ENCODE measurements at places on chromosomes 3 and 15. TPM values are rescaled to one million over a fixed set of nuclear protein-coding genes. Genes with fewer than 3 reads are reported as not detected.
A peak's percentile ranks its signal among the peaks of the same experiment; 100 is the strongest.

DNA sequence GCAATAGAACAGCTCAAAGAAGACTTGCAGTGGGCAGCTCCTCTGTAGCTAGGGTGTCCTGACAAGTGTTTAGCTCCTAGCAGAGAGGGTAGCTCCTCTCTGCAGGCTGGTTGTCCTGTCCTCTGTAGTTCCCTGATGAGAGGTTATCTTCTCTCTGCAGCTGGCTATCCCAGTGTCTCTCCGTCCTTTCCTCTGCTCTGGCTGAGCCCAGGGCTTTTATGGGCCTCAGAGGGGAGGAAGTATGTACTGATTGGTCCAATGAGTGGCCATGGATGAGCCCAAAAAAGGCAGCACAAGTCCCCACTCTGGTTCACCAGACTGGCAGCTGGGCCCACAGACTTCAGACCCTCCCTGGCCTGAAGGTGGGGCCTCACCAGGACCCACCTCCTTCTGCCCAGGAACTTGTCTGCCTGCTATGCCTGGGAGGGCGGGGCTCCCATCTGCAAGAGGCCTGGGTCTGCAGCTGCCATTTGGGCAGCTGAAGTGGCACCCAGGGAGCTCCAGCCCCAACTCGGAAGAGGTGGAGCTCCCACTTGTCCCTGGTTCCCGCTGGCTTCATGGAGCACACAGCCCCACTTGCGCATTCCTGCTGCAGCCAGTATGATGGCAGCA, 27.2 kb upstream of the MEX3B start:
- no peaks in the 10 kb centered on the region for H3K4me1 ChIP-seq
- H3K4me3 ChIP-seq: no peak overlapping the region
- no peak overlapping the region for H3K27ac ChIP-seq
- no peak for DNase-seq
- peaks cover 2% of the 10 kb centered on the region for H3K27me3 ChIP-seq

DNA sequence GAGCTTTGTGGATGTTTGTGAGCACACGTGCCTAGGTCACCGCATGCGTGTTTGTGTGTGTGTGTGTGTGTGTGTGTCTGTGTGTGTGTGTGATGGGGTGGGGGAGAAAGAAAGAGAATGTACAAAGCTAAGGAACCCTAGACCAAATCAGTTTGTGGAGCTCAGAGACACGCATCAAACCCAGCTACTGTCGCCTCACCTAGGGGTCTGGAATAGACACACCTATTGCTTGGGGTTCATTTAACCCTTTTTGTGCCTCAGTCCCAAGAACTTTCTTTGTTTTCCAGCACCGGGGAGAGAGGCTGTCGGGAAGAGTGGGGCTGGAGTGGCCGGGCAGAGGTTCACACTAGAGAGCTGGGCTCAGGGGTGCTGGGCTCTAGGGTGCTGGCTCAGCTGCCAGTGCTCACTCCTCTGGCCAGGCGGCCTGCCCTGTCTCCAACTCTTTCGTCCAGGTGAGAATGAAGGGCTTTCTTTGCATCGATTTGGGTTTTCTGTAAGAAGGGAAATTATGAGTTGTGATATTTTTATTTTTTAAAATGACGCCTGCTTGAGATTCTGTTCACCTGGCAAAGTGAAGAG, 221.6 kb downstream of the MEIS2 start:
- peak overlapping the region; percentile 40 for H3K4me3 ChIP-seq
- DNase-seq: no peak
- no peaks in the 10 kb centered on the region for H3K27me3 ChIP-seq
- H3K4me1 ChIP-seq: peaks cover 85% of the 10 kb centered on the region
- H3K36me3 ChIP-seq: peaks cover under 1% of the 10 kb centered on the region

The CIB2 gene
- 26.2 TPM for total RNA-seq

- no peak overlapping the region for H3K4me3 ChIP-seq
- no peak for DNase-seq
- H3K27ac ChIP-seq: peak overlapping the region; percentile 59
- H3K36me3 ChIP-seq: peaks cover 44% of the 10 kb centered on the region
- peaks cover 8% of the 10 kb centered on the region for H3K4me1 ChIP-seq
Measured at GRCh38 chr3:172354931-172355499, 93.2 kb downstream of the GHSR start.

The SKOR1 gene
- 1.1 TPM for total RNA-seq

DNA sequence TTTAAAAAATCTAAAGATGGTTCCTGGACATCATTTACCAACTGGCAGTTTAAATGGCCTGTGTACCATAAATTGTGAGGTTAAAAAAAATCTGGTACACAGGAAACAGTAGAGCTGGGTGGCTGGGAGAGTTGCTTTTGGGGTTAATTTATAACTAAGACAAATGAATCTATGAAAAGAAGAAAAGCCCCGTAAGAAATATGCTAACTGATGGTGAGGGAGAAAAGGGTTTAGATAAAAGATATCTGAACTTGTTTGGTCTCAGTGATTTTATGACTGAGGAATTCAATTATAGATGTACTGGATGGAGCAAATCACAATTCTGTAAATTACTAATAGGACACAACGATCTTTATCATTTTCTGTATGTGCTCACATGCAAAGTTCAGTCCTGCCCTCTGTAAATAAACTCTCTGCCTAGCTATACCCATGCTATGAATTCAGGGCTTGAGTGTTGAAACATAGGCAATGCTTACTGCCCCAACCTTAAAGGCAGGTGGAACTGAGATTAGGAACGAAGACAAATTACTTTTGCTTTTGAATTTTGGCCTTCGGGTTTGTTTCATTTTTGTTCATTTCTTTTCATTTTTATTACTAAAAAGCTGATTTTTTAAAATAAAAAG, 28.0 kb downstream of the PPARG start:
- H3K27me3 ChIP-seq: no peaks in the 10 kb centered on the region
- H3K4me1 ChIP-seq: peaks cover 27% of the 10 kb centered on the region
- H3K36me3 ChIP-seq: no peaks in the 10 kb centered on the region
- H3K27ac ChIP-seq: peak overlapping the region; percentile 51
- H3K4me3 ChIP-seq: no peak overlapping the region

DNA sequence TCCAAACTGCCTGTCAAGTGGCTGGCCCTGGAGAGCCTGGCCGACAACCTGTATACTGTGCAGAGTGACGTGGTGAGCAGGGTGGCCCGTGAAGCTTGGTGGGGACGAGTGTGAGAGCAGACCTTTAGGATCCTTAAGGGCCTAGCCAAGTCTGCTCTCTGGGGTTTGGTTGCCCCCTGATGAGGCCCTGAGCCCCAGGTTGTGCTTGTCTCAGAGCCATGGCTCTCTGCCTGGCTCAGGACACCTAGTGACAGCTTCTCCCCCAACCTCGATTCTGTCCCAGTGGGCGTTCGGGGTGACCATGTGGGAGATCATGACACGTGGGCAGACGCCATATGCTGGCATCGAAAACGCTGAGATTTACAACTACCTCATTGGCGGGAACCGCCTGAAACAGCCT, 14.4 kb downstream of the TYRO3 start:
- H3K4me3 ChIP-seq: no peak overlapping the region
- H3K27ac ChIP-seq: no peak overlapping the region
- H3K27me3 ChIP-seq: no peaks in the 10 kb centered on the region
- H3K4me1 ChIP-seq: peaks cover 8% of the 10 kb centered on the region
- peaks cover 35% of the 10 kb centered on the region for H3K36me3 ChIP-seq

The PSMA4 gene
- total RNA-seq: 176 TPM

The AQR gene
- 38.5 TPM for total RNA-seq

- H3K27ac ChIP-seq: peak overlapping the region; percentile 30
- no peaks in the 10 kb centered on the region for H3K27me3 ChIP-seq
- H3K36me3 ChIP-seq: no peaks in the 10 kb centered on the region
- DNase-seq: no peak
- H3K4me1 ChIP-seq: peaks cover 23% of the 10 kb centered on the region
Measured at GRCh38 chr3:168097381-168097780, 1.7 kb upstream of the GOLIM4 start.

Data from mesothelial cell of epicardium (in vitro differentiated cells).